ENCODE measurements at places on chromosomes 2 and 18.

DNA sequence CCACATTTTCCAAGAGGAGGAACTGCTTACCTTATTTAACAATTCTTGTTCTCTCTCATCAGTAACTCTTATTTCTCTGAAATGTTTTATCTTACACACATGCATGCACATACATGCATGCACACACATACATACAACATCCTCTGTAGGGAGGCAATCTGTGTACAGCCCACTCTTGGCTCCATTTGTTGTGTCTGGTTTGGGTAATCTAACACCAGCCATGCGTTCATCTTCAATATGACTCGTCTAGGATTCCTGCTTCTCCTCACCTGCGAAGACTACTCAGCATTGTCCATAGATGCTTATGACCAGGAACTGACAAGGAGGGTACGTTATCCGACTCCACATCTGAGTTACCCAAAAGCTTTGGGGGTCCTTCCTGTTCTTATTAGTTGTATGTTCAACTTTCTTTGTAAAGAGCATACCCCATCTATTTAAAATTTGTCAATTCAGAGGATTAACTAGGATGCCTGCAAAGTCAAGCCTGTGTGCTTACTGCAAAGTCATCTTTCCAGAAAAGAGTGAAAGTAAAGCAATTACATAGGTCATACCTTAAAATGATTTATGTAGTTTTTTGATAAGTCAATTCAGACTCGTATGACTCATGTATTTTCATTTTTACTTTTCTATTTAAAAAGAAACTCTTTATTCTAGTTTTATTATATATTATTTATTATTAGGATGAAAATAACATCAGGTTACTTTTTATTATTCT lies 18.2 kb downstream of the LYPD6B start:
- no peak for DNase-seq

- DNase-seq: no peak
These were observed 190.2 kb upstream of the LYPD1 start for GRCh38 chr2:132860220-132860619.

DNA sequence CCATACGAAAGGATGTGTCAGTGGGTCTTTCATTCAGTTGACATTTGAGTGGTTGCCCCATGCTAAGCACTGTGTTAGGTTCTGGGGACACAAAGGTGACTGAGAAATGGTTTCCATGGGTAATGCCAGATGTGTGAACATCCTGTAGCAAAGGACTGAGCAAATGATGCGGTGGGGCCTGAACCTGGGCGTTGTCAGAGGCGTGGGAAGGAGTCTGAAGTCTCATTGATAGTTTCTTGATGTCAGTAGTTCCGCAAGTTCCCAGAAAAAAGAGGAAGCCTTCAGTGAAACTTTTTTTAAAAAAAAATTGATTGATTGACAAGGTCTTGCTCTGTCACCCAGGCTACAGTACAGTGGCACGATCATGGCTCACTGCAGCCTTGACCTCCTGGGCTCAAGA lies 56.9 kb downstream of the LIMS1 start:
- DNase-seq: no peak

GRCh38 chr2:55779459-55780421 lies 86.1 kb upstream of the PNPT1 start:
- DNase-seq: no peak

GRCh38 chr18:57890266-57890665 lies 87.2 kb upstream of the ATP8B1 start:
- no peak for DNase-seq

DNA sequence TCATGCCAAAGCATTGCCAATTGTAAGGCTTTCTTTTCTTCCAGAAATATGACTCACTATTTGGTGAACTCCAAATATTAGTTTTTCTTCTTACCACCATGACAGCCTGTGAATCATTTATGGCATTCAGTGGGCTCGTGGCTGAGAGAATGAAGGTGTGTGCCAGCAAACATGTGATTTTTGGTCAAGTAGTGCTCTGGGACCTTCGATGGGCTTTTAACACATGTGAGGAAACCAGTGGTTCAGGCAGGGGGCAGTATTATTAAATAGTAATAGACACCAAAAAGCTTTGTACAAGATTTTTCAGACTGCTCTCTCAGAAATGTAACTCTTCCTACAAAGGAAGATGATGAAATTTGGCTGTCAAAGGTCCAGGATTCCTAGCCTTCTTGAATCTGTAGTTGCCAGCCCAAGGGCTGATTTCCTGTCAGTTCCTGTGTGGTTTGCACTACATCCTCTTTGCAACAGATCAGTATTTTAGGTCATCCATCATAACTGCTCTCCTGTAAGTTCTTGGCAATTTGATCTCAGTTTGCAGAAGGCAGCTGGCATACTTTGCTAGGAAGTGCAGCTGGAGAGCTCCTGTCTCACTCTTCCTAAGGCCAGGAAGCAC lies 64.3 kb downstream of the BABAM2 start:
- peak; percentile 43 for DNase-seq

DNA sequence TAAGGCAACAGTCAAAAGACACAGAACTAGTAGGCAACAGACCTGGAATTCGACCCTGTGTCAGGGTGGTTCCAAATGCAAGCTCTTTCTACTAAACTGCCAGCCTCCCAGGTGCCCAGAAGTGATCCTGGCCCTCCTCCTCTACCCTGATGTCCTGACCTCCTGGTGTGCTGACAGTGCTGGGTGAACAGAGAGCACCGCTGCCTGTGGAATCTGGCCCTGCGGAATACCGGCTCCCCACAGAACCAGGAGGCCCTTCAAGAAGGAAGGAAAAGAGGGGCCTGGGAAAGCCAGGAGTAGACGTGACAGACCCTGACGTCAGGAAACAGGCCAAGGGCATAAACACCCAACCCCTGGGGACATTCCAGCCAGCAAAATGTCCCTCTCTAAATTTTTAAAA lies 120.3 kb downstream of the NOL10 start:
- DNase-seq: no peak

DNA sequence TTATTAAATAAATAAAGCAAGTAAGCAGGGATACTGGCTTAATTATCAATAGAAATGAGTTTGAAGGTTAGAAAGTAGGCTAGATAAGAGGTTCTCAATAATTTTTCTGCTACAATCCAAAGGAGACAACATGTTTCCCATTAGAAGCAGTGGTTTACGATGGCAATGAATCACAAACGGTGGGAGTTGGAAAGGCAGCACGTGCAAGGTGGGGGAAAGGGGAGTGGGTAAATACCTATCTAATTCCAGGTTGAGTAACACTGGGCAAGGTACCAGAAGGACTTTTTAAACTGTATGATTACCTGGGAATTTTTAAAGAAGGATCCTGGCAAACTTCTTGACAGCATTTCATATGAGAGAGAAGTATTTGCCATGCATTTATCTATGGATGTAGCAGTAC lies 289.9 kb downstream of the NBAS start:
- DNase-seq: no peak

GRCh38 chr2:189474526-189474925 lies 33.3 kb downstream of the WDR75 start:
- DNase-seq: no peak

GRCh38 chr2:127641133-127641532 lies 4.8 kb upstream of the GPR17 start:
- no peak for DNase-seq

- DNase-seq: no peak
These were observed 108.5 kb upstream of the UNC80 start for GRCh38 chr2:209663139-209663538.

GRCh38 chr2:232502511-232502910 lies 14.9 kb upstream of the ECEL1 start:
- no peak for DNase-seq

- no peak for DNase-seq
These were observed 39.0 kb downstream of the TBC1D8 start for GRCh38 chr2:101111917-101112771.

Data from globus pallidus (tissue), 1 donor.